EL (cell line): ENCODE measurements at places on chromosomes 13 and 19.
A peak's percentile ranks its signal among the peaks of the same experiment; 100 is the strongest.

GRCh38 chr19:53813996-53814395 is 10.1 kb downstream of the NLRP12 start:
- peak; percentile 70 for DNase-seq

- no peak for DNase-seq
These were observed 135.0 kb downstream of the CRYL1 start for GRCh38 chr13:20390526-20391175.

DNA sequence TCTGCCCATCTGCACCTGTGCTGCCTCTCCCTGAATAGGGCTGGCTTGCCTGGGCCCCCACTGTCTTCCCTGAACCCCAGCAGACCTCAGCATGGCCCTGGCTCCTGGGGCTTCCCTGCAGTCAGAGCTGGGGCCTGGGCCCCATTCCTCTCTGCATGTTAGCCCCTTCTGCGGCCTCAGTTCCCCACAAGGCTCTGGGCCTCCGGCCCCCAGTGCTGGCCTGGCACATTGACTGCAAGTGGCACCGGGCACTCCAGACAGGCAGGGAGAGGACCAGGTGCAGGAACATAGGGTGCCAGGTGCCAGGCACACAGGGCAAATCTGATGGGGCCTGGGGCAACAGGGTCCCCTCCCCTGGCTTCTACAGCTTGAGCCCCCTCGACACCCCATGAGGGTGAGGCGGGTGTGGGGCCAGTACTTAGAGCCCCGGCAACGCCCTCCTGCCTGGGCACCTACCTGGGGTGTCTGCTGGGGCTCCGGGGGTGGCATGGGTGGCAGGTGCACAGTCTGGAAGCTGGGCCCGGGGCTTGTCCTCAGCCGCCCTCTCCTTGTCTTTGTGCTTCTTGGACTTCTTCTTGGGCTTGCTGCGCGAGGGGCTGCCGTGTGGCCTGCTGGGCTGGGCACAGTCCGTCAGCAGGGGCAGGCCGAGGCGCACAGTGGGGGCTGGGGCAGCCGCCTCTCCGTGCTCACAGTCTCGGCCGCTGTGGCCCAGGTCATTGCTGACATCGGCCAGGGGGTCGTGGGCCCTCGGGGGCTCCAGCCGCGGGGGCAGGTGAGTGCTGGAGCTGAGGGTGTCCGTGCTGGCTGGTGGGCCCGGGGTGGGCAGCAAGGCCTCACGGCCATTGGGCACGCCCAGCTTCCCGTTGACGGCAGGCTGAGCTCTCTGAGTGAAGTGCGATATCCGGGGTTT is 12.3 kb upstream of the ISYNA1 start:
- no peak for DNase-seq

DNA sequence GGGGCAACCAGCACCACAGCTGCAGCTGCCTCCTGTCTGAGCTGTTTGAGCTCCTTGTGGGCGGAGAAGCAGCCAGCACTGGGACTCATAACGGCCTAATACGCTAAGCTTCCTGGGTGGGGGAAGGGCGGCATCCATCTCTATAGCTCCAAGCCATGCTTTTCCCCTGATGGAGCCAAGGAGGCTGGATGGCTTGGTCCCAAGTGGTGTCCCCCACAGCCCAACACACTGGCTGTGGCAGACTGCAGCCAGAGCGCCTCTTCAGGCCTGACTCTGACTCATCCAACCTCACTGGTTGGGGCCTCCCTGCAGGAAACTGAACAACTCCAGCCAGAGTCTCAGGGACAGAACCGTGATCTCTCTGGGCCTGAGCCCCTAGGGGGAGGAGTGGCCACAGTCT is 537.3 kb downstream of the SUCLA2 start:
- DNase-seq = peak; percentile 78

DNA sequence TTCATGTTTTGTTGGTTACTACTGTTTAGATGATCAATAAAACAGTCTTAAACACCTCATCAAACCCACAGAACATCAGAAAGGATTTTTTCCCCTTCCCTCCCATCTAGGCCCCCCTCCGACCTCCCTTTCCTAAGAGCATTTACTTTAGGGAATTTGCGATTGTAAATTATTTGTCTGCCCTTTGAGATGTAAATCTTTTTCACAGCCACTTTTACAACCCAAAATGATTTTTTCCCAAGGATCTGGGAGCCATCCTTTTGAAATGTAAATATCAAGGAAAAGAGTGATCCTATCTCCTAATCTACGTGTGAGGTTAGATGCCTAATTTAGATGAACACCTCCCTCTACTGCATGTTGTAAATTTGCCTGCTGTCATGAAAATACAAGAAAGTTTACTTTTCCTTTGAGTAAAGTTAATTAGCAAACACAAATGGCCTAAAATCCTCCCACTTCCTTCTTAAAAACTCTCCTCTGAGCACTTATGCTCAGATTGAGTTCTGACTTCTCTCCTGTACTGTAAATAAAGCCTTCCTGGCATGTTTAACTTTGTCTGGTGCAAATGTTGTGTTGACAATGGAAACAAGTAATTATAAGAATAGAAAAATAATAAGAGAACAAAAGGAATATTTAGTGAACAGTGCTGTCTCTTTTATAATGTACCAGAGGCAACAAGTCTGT is 1646.9 kb upstream of the SPRY2 start:
- no peak for DNase-seq

DNA sequence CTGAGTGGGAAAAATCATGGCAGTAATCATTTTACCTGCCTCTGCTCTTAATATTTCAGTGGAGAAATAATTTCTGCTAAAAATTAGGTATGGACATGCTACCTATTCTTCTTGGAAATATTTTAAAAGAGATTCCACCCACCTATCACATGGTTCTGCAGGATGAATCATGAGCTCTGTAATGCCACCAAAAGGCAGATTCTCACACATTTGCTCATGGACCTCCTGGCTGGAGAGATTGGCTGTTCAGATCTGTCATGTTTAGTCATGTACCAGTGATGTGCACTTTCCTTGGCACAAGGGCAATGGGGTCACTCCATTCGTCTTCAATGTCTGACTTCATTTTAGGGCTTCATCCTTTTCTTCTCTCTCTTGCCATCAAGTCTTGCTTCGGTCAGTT is 101.8 kb upstream of the MBNL2 start:
- peak; percentile 38 for DNase-seq

GRCh38 chr19:325173-325936 is 19.2 kb downstream of the MIER2 start:
- DNase-seq = no peak

DNA sequence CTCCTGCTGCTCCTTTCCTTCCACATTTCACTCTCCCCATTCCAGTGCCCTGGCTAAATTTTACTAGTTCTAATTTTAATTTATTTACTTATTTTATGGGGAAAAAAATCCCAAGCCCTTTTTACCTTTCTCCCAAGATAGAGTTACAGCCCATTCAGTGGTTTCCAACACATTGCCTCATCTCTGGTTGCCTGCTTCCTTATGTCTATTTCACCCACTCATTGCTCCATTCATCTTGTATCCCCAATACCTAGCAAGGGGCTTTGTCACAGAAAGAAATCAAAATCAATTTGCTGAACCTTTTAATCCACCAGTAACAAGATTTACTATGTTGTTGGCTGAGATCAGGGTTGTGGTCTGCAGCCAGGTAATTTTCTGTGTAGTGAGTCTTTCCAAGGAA is 55.9 kb downstream of the LHFPL6 start:
- no peak for DNase-seq

- no peak for DNase-seq
These were observed 1.2 kb downstream of the MED26 start for GRCh38 chr19:16626796-16627192.

DNA sequence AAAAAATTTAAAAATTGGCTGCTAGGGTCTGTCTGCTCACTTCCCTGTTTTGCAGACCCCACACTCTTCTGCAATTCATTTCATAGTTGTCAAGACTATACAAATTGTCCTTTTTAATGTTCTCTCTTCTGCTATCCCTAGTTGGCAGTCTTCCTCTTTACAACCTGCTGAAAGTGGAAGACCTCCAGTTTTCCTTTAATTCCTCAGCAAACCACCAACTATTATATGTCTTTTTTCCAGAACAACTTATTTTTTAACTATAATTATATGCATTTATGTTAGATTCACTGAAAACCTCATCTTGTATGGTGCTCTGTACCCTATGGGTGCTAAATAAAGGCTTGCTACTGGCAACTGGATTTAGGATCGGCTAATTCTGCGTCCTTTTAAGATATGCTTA is 1.1 kb upstream of the PHF11 start:
- DNase-seq = no peak

DNA sequence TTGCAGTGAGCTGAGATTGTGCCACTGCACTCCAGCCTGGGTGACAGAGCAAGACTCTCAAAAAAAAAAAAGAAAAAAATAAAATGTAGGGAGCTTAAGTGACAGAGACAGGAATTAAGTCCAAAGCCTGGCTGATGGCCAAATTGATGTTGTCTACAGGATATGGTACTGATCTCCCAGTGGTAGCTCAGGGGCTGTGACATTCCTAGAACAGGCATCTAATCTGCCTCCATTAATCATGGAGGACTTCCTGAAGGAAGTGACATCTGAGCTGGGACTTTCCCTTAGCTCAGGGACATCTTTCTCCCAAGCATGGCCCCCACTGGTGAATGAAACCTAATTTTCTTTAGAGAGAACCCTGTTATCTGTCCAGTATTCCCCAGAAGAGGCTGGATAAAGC is 11.4 kb upstream of the EDDM13 start:
- no peak for DNase-seq

- no peak for DNase-seq
These were observed 4.3 kb upstream of the ACP5 start for GRCh38 chr19:11581740-11582139.

DNA sequence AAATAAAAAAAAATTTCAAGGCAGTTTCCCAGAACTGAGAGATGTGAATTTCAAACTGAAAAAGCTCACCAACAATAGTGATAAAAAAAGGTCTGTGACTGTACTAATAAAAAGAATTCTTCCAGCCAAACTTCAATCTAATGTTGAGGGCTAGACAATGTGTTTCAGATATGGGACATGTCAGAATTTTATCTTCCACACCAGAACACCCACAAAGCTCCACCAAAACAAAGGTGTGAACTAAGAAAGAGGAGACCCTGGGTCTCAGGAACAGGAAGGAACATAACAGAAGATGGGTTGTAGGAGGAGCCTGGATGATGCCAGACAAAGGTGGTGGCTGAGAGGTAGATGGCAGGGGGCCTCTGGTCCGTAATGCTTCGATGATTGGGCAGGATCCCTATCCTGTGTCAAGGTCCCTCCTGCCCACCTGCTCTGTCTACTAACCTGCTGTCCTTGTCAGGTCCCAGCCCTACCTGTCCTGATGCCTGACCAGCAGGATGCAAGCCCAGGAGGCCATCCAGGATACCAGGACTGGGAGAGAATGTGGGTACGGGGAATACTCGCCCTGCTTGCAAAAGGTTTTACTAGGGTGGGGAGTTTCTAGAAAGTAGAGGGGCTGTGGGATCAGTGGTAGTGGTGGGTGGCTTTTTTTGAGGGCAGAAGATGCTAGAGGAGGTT is 4.5 kb downstream of the MZF1 start:
- DNase-seq = no peak

GRCh38 chr19:4267901-4268815 is 10.9 kb upstream of the SHD start:
- DNase-seq = no peak

DNA sequence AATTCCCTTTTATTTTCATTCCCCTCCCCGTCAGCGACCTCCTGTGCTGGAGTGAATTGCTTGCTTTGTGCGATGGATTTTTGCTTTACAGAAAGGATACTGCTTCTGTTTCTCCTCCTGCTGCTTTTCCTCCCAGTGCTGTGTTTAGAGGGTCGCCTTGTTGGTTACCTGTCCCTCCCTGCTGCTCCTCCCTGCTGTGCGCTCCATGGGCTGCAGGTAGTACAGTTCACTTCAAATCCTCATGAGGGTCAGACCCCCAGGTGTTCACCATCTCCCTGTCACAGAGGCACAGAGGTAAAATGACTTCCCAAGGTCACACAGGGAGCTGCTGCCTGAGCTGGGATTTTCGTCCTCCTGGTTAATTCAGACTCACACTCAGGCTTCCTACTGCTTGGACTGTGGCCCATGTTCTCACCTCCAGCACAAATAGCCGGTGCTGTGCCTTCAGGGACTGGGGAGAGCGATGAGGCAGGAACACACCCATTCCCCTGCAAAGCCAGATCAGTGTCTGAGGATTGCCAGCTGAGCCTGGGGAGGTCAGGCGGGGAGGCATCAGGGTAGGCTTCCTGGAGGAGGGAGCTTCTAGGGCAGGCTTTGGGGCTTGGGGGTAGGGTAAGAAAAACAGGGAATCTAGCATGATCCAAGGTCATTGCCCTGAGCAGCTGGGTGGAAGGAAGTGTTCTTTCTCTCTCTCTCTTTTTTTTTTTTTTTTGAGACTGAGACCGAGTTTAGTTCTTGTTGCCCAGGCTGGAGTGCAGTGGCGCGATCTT is 14.4 kb downstream of the BICRA start:
- DNase-seq = no peak

DNA sequence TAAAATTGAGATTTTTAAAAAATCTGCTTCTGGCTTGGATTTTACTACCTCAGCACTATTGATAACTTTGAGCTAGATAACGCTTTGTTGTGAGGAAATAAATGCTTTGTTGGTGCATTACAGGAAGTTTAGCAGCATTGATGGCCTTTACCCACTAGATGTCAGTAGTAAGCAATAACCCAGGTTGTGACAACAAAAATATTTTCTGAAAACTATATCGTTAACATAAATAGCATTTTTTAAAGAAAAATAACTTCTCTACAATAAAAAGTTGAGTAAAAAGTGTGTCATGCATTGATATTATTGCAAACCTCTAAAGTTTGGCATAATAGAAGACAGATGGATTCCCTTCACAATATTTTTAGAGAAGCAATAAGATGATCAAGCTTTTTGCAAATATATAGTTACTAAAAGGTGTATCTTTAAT is 1246.5 kb downstream of the UQCRFS1 start:
- no peak for DNase-seq

GRCh38 chr19:43765109-43765876 is 10.5 kb upstream of the SMG9 start:
- DNase-seq = peak; percentile 99

- DNase-seq = no peak
These were observed 275.2 kb upstream of the GPC6 start for GRCh38 chr13:92951273-92951890.

DNA sequence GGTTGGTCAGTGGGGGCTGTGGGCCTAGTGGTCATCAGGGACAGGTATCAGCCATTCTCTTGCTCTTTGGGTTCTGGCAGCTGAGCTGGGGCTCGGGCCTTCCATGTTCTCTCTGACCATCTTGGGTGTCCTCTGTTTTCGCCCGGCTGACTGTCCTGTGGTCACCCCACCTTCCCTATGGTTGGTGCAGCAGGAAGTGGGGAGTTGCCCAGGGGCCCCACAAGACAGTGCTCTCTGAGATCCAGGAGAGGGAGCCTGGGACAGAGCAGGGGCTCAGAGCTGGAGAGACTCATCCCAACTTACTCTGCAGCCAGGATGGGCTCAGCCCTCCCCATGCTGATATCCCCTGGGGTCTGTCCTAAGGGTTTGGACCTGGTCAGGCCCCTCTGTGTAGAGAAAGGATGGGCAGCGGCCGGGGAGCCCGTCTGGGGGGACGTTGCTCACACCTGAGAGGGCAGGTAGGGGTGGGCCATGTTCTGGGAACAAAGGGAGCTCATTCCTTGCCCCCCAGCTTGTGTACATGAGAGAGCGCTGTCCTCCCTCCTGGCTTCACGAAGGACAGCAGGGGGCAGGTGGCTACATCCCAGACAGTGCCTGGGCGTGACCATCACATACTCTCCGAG is 937 bp upstream of the CEACAM8 start:
- DNase-seq = no peak

GRCh38 chr19:29303069-29303718 is 90.2 kb upstream of the UQCRFS1 start:
- DNase-seq = no peak

- DNase-seq = no peak
These were observed 42.3 kb downstream of the TPTE2 start for GRCh38 chr13:19519049-19519448.
